ENCODE measurements at places on chromosomes 3 and 15.

GRCh38 chr3:188533612-188534357 is 379.8 kb downstream of the LPP start:
- peak; percentile 28 for DNase-seq

DNA sequence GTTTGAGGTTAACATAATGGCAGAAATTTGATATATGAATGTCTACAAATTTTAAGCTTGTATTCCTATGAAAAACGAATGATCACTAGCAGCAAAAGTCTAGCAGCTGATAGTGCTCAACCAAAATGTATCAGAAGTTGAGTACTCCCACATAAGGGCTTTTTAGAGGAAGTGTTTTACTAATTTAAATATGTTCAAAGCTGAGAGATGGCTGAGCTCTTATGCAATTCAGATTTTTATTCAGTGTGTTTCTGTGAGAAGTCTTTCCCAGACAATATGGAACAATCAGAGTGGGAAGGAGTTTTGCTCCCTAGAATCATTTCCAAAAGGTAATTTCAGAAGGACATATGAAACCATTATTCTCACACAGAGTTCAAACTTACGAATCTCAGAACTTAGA is 327.0 kb downstream of the ZPLD1 start:
- DNase-seq: no peak

GRCh38 chr3:153462545-153462944 is 300.5 kb downstream of the RAP2B start:
- DNase-seq: no peak

DNA sequence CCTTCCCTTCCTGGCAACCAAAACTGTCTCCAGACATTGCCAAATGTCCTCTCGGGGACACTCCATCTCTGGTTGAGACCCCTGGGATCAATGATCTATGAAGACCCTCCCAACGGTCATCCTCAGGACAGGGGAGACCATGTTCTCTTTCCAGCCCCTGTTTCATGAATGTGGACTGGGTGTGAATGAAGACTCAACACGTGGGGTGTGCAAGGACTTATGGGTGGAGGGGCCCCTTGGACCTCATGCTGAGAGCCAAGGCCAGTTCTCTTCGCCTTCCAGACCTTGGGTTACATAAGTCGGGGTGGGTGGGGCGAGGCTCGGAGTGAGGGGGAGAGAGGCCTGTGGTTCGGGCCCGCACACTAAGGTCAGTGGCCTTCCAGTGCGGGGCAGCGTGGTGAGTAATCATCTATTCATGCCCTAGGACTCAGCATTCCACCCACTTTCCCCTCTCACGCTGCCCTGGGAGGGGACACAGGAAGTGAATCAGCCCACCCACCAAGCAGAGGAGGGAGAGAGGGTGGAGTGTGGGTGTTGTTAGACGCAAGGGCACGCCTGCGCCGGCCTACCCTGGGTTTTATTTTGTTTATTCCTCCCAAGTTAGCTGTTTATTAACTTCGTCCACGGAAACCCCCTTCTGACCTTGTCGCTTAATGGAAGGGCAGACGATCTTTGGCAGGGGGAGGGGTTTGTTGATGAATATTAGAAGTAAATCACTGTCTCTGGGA is 6.7 kb downstream of the PAQR5 start:
- peak; percentile 96 for DNase-seq

DNA sequence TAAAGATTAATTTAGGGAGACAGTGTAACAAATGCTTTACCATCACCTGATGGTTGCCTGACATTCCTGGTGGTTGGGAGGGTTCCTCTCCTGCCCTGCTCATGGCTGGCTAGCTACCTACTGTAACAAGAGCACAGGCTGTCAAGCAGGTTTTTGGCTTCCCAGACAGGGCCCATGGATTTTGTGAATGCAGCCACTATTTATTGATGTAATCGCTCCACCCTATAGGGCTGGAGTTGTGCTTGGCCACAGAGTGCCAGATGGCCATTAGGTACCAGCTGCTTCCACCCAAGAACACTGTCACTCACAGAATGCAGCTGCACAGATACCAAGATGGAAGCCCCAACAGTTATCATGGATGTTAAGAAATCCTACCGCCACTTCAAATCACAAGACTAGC is 31.0 kb upstream of the KLHL25 start:
- DNase-seq: no peak

DNA sequence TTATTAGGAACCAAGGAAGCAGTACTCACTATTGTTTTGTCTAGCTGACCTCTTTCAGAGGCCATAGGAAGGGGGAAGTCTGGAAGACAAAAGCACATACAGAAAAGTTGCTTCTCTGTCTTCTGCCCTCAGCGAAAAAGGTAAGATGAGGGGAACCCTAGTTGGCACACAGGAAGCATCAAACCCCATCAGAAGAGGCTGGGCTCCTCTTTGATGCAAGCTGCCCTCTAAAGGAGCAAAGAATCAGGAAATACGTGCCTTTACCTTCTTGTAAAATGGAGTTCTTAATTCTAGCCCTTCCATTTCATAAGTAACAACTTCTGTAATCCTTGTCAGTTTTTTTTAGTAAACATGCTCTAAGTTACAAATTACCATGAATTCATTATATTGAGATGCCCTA is 12.5 kb downstream of the SPINK8 start:
- no peak for DNase-seq

- DNase-seq: no peak
Measured at GRCh38 chr3:156608601-156609514, 53.9 kb upstream of the SSR3 start.

DNA sequence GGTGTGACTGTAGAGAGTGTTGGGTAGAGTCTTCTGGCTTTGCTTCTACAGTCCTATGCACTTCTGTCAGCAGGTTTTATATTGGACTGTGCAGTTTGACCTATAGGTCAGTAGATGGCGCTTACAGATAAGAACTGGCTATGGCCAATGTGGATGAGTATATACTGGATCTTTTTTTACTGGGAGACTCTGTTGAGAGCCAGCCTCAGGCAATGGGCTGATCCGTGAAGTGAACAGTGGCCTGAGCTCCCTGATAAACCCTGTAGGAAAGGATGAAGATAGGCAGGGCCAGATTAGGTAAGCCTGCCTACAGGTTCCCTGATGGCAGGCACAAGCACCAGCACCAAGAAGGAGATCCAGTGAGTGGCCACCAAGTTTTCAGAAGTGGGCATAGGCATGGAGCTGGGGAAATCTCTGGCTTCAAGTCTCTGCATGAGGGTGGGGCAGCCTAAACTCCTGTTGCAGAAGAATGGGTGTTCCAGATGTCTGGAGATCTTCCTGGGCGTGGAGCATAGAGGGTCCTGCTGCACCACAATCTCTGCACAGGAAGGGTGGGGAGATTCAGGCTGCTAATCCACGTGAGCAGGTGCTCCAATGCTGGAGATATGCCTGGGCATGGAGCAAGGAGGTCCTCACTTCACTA is 326.0 kb upstream of the SGO1 start:
- peak; percentile 88 for DNase-seq

- DNase-seq: no peak
Measured at GRCh38 chr15:100689131-100689899, 86.9 kb downstream of the ASB7 start.

GRCh38 chr3:31671976-31672375 is 139.3 kb downstream of the STT3B start:
- DNase-seq: peak; percentile 33

DNA sequence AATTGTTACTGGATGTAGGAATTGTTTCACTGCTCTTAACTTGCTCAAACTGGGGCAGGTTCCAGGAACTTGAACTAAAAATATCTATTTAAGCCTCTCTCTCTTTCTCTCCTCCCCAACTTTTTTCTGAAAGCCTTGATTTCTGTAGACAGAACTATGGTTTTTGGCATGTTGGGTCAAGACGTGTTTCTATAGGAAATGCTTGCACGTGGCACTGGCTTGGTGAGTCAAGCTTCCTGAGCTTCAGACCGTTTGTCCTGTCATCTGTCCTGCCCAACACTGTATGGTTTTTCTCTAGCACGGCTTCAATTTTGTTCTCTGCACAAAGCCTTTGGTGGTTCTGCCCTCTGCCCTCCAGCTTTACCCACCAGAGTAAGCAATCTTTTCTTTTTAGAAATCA is 13.5 kb downstream of the EAF1 start:
- DNase-seq: no peak

DNA sequence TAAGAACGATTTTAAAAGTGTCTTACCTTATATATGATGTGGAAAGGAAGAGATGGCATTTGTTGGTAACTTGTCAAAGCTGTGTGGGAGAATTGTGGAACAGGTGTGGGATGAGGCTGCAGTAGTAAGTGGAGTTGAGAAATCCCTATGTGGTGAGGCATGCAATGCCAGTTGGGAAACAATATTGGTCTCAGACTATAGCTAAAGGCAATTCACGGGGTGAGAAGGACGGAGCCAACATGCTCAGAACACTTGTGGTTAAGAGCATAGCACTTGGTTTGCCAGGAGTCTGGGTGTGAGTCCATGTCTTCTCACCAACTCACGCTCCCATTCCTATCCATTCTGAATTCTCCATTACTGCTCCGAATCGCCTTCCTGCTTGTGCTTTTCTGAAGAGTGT is 615.6 kb upstream of the ADAMTS9 start:
- no peak for DNase-seq

DNA sequence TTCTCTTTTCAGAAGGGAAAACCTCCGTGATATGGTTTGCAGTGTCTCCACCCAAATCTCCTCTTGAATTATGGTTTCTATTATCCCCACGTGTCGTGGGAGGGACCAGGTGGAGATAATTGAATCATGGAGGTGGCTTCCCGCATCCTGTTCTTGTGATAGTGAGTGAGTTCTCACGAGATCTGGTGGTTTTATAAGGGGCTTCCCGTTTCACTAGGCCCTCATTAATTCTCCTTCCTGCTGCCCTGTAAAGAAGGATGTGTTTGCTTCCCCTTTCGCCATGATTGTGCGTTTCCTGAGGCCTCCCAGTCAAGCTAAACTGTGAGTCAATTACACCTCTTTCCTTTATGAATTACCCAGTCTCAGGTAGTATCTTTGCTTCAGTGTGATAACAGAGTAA is 692.7 kb upstream of the GRM7 start:
- no peak for DNase-seq

DNA sequence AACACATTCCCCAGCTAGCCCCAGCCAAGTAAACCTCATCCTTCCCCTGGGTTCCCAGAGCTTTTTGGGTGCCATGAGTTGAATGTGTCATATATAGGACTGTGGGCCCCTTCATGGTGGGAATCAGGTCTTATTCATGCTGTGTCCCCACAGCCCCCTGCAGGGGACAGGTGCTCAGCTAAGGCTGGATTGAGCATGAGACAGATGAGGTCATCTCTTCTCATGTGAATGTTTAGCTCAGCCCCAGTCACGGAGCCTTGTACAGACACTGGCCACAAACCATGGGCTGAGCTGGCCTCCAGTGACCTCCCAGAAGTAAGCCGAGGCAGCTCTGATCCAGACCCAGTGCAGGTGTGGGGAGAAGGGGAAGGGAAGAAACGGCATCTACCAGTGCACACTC is 70.7 kb downstream of the C3orf70 start:
- no peak for DNase-seq

DNA sequence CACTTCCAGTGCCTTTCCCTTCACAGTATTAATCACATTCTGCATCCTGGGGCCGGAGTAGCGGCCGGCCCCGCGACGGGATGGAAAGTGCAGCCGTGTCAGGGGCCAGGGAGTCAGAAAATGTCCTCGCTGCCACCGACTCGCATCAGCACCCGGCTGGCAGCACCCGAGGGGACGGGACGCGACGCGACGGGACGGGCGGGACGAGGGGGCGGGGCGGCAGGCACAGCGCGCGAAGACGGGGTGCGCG is 353 bp downstream of the ATG3 start:
- DNase-seq: no peak

GRCh38 chr3:172257648-172258400 is 190.4 kb downstream of the GHSR start:
- DNase-seq: peak; percentile 64

GRCh38 chr15:74208901-74209559 is 6.4 kb upstream of the STRA6 start:
- peak; percentile 53 for DNase-seq

DNA sequence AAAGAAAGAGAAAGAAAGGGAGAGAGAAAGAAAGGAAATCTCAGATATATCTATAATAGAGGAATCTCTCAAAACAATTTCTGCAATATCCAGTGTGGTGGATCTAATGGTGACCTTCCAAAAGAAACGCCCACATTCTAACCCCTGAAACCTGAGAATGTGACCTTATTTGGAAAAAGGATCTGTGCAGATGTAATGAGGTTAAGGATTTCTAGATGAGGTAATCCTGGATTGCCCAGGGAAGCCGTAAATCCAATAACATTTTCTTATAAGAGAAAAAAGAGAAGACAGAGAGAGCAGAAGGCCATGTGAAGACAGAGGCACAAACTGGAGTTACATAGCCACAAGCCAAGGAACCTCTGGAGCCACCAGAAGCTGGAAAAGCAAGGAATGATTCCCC is 307.6 kb downstream of the ZBTB20 start:
- DNase-seq: peak; percentile 47

GRCh38 chr15:78228356-78228996 is 5.9 kb downstream of the ACSBG1 start:
- DNase-seq: no peak

DNA sequence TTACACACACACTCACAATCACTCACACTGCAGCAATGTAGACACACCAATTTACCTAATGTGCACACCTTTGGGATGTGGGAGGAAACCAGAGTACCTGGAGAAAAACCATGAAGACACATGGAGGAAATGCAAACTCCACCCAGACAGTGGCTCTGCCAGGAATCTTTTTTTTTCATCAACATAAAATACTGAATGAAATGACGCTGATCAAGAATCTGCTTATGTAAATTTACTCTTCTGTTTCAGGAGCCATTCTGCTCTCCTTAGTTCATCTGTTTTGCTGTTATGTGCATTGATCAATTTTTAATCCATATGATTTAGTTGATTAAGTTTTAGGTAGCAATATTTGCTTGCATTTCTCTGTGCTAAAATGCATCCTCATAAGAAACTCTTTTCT is 414.2 kb upstream of the CCDC54 start:
- no peak for DNase-seq

DNA sequence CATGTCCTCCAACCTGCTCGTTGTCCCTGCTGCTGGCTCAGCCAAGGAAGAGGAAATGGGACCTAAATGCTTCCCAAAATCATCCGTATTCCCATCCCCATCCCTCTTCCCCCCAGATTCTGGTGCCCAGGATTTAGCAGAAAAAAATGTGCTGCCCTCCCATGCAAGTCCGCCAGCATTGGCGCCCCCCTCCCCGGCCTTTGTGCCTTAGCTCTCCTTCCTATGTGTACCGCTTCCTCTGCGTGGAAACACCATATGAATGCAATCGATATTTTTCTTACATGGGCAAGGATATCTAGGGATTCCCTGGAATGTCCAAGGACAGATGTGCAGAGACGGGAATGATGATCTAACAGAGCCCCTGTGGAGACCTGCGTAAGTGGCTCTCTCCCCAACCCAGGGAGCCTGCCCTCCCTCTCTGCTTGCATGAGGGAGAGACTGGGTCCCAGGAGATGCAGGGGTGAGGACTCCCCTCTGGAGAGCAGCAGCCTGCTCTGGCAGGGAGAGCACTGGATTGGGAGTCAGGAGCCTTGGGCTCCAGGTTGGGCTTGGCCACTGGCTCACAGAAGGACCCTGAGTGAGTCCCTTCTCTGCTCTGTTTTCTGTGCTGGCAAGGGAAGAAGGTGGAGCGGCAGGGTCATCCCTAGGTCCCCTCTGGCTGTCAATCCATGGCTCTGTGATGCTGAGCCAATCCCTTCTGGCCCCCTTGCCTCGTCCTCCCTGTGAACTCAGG is 227.2 kb downstream of the XXYLT1 start:
- no peak for DNase-seq

Data from EH (cell line).